Hematopoietic multipotent progenitor cell (in vitro differentiated cells): ENCODE measurements at places on chromosomes 4 and X.
A peak's percentile ranks its signal among the peaks of the same experiment; 100 is the strongest.

DNA sequence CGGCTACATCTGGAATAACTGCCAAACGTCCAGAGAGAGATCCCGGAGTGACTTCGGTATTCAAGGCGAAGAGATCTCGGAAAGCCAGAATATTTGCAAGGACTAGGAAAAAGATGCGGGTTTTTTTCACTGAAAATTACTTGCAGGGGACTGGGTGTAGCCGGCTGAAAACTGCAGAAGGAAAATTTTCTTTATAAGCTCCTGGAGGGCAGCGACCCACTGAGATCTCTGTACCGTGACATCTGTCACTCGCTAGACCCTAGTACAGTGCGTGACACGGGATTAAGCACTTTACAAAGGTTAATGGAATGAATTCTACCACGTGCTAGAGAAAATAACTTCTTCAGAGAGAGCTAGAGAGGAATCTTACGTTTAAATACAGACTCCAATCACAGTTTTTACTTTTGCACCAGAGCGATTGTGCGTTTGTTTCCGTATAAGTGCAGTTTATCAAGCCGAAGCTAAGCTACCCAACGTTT is 1.1 kb upstream of the LCORL start:
- DNase-seq, result no peak

DNA sequence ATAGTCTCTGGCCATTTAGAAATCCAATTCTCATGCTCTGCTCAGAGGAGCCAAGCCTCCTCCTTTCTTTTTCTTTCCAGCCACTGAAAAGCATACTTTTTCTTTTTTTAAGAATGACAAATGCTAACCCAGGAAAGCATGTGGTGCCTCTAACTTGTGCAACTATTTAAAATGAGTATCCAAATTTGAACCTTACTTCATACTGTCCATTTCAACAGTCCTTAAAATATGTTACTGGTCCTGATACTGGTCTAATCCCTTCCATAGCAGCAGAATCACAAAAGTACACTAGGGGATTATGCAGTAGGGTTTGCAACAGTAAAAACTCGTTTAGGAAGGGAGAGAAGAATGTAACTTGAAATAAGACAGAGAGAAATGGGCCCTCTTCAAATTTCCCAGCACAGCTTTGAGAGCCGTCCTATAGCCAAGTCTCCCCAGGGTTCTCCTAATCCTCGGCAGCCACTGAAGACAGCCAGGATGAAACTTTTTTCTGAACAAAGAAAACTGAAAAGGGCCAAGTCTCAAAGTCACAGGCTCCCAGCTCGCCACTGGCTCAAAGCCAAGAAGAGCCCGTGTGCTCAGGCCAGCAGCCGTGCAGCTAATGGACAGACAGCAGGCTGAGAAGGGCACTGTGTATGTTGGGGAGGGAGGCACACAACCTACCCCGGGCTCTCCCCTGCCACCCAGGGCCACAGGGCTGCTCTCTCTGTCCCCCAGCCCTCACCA is 39.5 kb downstream of the GPC4 start:
- DNase-seq, result no peak

DNA sequence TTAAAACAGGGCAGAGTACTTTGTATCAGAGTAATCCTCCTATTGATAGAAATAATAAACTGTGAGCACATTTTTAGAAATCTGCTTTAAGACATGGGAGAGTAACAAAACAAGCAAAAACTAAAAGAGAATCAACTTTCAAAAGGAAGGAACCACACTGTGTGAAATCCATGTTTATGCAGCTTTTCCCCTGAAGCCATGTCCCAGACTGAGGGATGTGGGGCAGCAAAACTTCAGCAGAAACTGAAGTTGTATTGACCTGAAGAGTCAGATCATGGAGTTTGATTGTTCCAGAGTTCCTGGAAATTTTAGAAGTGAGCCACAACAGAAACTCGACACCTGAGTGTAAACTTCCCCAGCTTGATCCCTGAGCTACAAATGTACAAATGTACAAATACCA is 53.2 kb downstream of the COMMD8 start:
- no peak for DNase-seq

DNA sequence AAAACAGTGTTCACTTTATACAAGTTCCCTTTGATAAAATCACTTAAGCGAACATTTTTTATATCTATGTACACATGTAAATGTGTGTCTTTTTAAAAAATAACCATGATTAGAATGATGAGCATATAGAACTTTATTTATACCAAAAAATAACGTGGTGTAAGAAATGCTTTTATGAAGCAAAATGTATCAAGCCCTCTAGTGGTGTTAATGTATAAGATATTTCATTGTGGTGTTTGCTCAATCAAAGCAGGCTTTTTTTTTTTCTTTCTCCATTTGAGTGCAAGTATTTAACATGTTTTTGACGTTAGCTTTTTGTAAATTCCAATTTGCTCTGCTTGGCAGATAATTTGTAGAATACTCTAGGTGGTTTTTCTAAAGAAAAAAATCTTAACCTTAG is 2092.4 kb upstream of the TENM3 start:
- DNase-seq, result no peak

GRCh38 chr4:110170861-110171260 is 27.6 kb downstream of the ELOVL6 start:
- DNase-seq, result no peak

- no peak for DNase-seq
Measured at GRCh38 chr4:75036046-75036830, 103.3 kb downstream of the PARM1 start.

DNA sequence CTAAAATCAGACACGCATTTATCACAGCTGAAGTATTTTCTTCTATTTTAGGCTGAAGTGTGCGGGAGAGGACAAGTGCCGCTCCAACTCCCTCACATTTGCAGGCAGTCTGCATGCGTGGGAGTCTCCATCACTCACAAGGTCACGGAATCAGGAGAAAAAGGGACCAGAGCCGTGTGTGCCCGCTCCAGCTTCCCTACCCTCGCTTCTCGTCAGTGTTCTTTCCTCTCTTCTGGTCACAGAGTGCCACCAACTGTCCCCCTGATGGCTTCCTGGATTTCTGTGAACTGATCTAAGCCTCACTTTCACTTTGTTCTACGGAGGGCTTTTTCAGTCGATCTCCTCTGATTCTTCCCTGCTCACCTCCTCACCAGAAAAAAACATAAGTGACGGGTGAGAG is 407.4 kb upstream of the AADAT start:
- DNase-seq, result peak; percentile 12

DNA sequence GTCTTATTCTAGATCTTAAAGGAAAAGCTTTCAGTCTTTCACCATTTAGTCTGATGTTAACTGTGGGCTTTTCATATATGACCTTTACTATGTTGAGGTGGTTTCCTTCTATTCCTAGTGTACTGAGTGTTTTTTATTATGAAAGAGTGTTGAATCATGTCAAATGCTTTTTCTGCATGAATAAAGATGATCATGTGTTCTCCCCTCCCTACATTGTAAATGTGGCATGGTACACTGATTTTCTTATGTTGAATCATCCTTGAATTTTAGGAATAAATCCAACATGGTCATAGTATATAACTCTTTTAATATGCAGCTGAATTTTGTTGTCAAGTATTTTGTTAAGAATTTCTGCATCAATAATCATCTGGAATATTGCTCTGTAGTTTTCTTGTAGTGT is 4.3 kb downstream of the CLGN start:
- DNase-seq, result no peak
